ENCODE measurements at places on chromosomes 16 and 17. TPM values are rescaled to one million over a fixed set of nuclear protein-coding genes. Genes with fewer than 3 reads are reported as not detected.

- no peak for DNase-seq
Observed at GRCh38 chr17:64369007-64369893, 21.4 kb downstream of the PECAM1 start.

DNA sequence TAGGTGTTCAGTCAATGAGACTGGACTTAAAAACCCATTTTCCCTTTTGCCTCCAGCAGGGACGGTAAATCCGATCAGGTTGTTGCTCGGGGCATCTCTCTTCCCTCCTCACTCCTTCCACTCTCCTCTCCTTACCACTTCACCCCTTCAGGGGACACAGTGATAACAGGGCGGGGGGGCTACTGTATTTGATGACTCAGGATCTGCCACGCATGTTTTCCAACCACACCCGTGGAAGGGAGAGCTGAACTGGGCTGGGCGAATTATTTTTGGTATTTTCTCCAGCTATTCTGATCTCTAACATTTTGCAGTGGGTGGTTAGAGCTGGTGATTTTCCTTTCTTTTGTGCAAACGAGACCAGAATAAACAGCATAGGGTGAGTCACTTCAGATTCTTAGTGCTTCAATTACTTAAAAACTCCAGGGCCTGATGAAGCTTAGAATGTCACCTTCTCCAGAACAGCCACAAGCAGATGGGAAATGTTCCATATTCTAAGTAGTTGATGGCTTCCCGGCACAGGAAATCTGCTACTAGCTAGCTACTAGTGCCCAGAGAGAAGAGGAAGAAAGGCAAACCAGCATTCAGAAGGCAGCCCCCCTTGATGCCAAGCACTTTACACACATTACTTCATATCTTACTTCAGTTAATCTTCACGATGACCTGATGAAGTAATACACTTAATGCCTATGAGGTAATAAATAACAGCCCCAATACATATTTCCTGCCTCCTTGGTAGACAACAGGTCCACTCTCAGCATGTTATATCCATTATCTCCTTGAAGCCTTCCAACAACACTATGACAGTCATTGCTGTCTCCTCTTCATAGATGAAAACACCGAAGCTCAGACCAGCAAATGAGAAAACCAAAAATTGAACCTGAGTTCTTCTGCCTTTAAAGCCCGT lies 74.1 kb downstream of the ASIC2 start:
- no peak for DNase-seq

DNA sequence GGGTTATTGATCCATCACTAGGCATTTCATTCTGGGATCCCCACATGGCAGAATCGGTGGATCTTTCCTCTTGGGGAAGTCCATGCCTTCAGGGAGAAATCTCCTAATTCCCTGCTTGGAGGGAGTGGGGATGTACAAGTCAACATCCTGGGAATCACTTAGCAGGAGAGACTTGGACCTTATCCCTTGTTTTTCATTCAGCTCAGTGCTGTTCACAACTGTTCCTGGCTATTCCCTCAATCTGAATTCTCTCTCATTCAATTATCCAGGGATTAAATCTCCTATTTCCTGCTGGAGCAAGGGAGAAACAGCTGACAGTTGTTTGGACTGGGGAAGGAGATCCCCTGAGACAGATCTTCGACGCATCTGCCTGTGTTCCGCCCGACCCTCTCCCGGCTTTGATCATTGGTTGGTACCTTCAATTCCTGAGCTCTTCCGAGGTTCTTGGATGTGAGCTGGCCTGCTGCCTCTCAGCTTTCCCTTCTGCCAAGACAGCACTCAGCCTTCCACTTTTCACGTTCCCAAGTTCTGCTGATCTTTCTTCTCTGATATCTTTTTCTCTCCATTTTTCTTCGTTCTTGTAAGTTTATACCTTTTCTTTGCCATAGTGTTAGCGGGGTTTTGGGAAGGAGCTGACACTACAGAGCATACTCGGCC lies 115.4 kb upstream of the GNAO1 start:
- no peak for DNase-seq

- DNase-seq, result no peak
Observed at GRCh38 chr16:526181-527014, 1.1 kb upstream of the CAPN15 start.

Gene CD79B
- 0.70 TPM for total RNA-seq

Gene EVPLL
- total RNA-seq, result not detected

Gene XYLT1
- 6.0 TPM for total RNA-seq

Gene SCNN1B
- 0.19 TPM for total RNA-seq

Data from glomerular endothelial cell (primary cell).